ENCODE measurements at places on chromosomes 3 and 15.

- no peak for DNase-seq
Observed at GRCh38 chr15:69037977-69038376, 23.5 kb downstream of the NOX5 start.

- no peak for DNase-seq
Observed at GRCh38 chr3:5972586-5972985, 785.1 kb downstream of the EDEM1 start.

DNA sequence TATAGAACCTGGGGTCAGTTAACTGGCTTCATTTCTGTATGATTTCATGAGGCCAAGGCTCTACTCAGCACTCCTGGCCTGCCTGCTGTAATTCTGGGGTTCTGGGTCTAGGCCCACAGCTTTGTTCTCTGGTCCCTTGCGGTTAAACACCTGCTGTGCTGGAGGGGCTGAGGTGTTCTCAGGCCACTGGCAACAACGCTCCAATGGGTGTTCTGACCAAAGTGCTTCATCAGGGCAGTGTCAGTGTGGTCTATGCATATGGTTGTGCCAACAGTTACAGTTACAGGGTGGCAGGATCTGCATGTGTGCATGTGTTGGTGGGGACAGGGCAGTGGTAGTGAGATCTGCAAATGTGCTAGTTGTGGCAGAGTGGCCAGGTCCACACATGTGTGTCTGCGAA lies 64.1 kb upstream of the GMNC start:
- DNase-seq, result no peak

GRCh38 chr15:57384024-57384423 lies 7.7 kb downstream of the CGNL1 start:
- DNase-seq, result no peak

DNA sequence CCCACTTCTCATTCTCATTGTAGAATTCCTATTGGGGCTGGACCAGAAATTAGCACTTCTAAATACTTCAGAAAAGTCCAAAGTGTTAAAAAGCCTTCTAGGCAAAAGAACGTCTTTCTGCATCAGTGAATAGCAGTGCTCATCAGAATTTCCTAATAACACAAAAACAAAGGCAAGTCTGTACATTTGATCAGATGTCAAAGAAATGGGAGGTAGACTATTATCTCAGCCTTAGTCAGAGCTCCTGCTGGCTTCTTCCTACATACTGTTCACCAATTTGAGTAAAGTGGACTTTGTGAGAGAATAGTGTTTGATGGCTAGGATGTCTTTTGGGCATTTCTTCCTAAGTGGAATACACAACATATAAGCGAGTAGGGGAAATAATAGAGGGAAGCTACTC lies 48.7 kb downstream of the FOXB1 start:
- DNase-seq, result no peak

DNA sequence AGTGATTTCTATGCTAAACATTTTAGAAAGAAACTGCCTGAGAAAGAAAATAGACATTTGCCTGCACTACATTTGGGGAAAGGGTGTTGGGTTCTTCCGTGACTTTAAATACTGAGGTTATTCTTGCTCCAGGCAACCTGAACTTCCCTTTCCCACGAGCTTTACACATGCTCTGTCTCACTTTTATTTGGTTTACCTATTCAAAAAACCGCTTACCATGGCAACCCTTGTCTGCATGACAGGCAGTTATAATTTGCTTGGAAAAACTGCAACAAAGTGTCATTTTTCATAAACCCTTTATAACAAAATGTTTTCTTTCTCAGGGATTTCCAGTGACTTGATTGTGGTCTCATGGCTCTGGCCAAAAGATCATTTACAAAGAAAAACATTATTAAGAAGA lies 416.3 kb upstream of the MEIS2 start:
- no peak for DNase-seq

GRCh38 chr3:146390006-146390772 lies 79.2 kb downstream of the PLSCR2 start:
- no peak for DNase-seq

- DNase-seq, result no peak
Observed at GRCh38 chr3:155368786-155369185, 75.3 kb upstream of the STRIT1 start.

DNA sequence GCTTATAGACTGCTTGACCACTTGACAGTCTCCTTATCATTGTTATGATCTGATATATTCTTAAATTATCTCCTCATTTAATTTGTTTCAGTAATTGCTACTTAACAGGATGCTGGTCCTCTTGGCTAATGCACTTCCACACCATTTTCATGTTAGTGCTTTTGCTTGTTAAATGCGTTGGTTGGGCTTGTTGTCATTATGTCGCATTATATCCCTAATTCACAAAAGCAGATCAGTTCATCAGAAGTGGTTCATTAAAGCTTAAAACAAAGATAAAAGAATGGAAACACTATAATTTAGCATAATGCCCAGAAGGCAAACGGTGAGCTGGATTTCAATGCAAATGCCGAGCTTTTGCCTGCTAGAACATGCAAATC lies 17.1 kb upstream of the EHHADH start:
- no peak for DNase-seq

- DNase-seq, result no peak
Observed at GRCh38 chr3:152836269-152836668, 1.3 kb downstream of the P2RY1 start.

DNA sequence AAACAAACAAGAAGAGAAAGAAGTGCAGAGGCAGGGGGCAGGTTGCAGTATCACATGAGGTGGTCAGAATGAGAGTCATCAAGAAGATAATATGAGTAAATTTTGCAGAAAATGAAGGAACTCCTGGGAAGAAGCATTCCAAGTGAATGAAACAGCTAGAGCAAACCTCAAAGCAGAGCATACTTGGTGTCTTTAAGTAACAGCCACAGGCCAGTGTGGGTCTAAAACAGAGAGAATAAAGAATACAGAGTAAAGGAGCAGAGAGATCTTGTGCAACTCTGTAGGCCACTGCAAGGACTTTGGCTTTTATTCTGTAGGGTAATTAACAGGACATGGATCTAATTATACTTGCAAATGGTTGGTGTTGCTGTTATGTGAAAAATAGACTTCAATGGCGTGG lies 81.3 kb downstream of the STAC start:
- peak; percentile 54 for DNase-seq

GRCh38 chr3:186966406-186966805 lies 36.1 kb downstream of the ST6GAL1 start:
- no peak for DNase-seq

- DNase-seq, result no peak
Observed at GRCh38 chr3:73542136-73542535, 82.6 kb downstream of the PDZRN3 start.

GRCh38 chr15:58469432-58470353 lies 37.9 kb downstream of the LIPC start:
- peak; percentile 96 for DNase-seq

DNA sequence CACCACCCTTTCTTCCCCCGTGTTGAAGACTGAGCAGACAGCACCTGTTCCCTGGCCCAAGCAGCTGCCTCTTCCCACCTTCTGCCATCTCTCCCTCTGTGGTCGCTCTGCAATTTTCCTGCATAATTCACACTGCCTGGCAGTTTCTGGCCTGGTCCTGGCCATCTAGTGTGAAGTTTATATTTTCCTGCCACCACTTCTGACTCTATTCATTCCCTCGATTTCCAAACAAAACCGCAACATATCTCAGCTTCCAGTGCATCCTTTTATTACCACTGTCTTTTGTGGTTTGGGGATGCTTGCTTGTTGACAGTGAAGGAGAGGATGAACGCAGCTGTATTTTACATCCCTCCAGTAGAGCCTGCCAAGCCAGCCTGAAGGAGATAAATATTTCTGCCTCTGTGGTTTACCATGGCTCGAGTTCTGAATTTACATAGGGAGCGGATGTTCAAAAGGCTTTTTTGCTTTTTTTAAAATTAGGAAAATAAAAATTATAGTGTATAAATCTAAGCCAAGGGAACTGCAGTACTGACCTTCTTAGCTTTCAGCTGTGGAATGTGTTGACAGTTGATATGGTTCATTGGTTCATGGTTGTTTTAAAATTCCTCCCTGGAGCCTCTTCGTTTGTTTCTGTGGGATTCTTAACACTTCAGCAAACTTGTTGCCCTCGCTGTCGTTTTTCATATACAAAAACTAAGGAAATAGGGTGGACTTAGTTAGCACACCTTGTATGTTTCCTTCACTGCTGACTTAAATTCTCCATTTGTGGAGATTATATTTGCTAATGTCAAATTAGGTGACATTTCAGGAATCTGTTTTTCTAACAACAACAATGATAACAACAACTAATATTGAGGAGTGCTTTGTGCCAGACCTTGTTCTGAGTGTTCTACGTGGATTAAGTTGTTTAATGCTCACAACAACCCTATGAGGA lies 250.5 kb downstream of the ADAMTSL3 start:
- DNase-seq, result peak; percentile 87

GRCh38 chr15:61396235-61396919 lies 167.3 kb upstream of the RORA start:
- no peak for DNase-seq

DNA sequence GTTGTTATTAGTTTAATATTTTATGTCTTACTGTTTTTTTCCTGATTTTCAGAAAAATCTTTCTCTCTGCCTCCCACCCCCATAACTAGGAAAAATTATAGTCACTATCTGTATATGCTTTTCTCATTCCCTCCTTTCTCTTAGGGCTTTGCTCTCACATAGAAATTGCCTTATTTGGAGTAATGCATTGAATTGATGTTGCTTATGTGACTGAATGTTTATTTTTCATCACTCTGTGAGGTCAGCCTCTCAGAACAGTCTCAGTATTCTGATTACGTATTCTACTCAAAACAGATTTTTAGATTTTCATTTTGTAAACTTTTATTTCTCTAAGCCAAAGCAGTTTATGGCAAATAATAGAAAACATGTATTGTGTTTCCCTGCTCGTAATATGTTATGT lies 121.0 kb downstream of the SLMAP start:
- no peak for DNase-seq

DNA sequence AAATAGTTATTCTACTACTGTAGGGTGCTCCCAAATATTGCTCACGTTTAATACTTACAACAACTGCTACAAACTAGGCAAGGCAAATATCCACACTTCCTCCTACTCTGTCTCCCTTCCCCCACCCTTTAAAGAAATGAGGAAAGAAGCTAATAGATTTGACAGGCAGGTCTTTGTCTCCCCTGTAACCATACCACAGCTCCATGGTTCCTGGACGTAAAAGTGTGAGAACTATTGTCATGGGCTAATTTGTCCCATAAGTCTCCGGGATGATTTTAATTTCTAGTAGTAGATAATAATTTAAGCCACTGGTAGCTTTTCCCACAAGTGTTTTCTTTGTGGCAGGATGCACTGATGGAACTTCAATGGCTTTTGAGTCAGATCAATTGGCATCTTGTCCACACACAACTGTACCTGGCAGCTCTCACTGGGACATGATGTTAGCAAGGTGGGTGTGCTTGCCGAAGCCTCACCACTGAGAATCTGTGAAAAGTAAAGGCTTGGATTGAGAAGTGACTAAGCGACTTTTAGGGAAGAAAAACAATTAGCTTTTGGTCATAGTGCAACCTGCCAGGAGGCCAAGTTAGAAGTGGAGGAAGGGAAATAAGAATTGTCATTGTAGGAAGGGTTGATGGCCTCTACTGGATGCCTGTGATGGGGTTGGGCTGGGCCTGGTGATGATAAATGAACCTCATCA lies 1.4 kb upstream of the CPOX start:
- DNase-seq, result no peak

DNA sequence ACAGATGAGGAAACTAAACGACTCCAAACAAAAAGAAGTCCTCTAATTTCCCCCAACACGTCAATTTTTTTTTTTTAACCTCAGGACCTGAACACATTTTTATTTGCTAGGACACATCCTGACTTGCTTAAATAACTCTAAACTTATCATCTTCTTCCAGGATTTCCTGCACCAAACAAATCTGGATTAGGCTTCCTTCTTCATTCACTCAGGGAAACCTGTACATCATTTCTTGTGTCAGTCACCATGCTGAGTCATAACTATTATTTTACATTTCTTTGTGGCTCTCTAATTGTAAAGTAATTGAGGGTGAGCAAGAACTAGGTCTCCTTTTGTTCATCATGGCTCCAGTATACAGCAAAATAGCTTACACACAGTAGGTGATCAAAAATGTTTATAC lies 433.4 kb upstream of the GBE1 start:
- no peak for DNase-seq

DNA sequence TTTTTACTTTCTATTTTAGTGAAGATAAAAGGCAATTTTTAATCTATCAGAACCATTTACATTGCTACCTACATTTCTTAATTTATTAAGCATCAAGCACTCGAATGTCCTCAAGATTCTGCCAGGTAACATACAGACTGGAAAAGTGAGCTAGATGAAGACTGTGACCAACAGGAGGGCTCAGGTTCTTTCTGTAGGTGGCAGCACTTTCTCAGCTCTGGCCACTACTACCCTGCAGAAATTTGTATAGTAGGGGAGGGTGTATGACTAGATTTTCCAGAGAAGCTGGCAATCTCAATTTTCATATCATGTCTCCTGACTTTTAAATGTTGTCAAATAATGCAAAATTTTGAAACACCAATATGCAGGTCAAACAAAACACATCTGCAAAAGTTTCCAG lies 165.0 kb upstream of the SUCLG2 start:
- no peak for DNase-seq

DNA sequence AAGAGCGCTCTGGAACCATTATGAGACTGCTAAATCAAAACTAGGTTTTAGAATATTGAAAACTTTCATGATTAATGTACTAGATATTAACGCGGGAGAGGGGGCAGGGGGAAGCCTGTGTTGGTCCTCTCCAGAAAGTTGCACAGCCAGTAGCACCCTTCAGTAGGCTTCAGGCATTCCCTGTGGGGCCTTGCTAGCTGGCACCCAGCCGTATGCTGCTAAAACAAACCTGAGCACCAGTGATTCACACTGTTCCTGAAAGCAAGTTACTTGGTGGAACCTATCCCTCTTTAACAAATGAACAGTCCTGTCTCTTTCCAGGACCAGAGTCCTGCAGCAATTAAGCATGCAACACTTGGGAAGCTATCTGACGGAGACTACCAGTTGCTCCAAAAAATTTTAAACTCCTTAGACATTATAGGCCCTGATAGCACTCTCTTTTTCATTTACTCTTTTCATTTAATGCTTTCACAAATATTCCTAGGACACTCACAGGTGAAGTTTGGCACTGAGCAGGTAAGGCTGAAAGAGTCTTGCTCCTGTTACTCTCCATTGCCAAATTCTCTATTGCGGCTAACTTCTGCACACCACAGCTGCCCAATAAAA lies 1.2 kb upstream of the ATRIP start:
- DNase-seq, result no peak

DNA sequence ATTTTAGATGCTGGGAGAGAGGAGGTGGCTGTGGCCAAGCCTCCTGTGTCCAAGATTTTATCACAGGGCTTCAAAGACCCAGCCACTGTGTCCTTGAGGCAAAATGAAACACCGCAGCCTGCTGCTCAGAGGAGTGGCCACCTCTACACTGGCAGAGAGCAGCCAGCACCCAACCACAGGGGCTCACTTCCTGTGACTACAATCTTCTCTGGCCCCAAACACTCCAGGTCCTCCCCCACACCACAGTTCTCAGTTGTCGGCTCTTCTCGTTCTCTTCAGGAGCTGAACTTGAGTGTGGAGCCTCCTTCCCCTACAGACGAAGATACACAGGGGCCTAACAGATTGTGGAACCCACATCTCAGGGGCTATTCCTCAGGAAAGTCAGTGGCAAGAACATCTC lies 45.6 kb downstream of the CDAN1 start:
- DNase-seq, result no peak
